Activated naive CD4-positive, alpha-beta T cell (primary cell): ENCODE measurements at places on chromosomes 2 and 18.

DNA sequence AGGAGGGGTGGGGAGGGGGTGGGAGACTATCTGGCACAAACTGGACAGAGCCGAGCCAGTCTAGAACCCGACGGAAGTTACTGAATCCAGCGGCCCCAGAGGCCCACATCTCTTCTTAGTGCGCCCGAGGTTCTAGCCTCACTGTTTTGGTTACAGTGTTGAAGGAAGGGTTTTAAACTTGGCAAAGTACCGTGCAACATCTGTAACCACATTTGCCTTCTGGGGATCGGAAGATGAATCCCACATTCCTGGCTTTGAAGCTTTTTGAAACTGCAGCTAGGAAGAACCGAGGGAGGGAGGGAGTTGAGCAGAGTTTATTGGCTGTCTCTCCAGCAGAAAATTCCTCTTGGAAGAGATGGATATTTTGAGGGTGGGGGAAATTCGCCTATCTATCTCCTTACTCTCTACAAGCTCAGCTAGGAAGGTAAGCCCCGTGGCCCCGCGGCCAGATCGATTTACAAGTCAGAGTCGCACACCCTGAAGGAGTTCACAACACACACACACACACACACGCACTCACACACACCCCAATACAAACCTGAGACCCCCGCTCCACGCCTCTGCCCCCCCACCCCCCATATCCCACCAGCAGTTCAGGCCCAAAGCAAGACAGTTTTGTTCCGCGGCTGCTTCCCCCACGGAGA, 1.0 kb downstream of the ACVR1 start:
- DNase-seq: no peak

DNA sequence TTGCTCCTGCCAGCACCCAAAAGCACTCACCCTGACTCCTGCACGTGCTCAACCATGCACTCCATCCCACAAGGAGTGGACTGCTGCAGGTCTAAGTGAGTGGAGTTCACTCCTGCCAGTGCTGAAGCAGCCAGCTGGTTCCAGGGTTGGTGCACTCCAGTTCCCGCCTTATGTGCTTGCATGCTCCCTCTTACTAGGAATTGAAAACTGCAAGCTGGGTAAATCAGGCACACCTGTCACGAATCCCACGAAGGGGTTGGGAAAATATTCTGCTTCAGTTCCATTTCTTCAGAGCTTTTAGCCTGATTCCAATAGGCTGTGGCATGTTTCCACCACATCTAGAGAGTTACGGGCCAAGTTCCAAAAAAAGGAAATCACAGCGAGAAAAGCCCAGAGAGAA, 1365.5 kb upstream of the CHAC2 start:
- no peak for DNase-seq

DNA sequence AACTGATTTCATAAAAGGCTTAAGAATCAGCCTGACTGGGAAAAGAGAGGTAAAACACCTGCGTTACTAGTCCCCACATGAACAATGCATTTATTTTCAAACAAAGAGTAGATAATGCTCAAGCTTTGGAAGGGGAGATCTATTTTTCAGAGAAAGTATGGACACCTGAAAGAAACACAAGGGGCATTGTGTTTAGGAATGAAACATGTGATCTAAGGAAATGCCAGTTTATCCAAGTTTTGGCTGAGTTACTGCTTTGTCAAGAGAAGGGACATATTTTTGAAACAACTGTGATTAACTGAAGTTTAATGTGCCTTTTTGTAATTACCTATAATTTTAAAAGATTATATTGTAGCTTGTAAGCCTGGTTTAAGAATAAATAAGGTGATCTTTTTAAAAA, 49.3 kb upstream of the RBBP8 start:
- no peak for DNase-seq

DNA sequence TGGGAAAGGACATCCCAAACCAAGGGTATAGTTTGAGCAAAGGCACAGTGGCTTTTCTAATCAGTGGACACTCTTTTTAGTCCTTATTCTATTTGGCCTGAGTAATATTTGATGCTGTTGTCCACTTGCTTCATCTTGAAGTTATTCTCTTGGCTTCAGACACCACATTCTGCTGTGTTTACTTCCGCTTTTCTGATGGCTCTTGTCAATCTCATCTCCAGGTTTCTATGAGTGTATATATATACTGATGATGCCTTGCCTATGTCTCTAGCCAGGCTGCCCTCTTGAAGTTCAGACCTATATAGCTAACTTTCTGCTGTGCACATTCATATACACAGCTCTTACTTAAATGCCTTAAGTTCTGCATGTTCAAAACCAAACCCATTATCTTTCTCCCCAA, 83.1 kb downstream of the EFEMP1 start:
- DNase-seq: no peak

DNA sequence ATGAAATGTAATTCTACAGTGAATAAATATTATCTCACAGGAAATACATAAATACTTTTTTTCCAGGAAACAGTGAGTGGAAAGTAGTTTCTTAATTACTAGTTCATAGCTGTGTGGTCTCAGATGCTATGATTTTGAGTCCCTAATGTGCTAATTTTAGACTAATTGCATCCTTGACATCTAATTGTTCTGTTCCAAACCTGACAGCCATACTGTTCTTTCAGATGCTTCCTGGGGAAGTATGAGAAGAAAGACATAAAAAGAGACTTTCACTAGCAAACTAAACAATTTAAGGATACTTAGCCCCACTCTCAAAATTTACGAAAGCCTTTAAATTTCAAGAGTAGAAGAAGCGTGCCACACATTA, 350.9 kb upstream of the CDH20 start:
- DNase-seq: no peak

- DNase-seq: no peak
Measured at GRCh38 chr18:79402977-79403722, 7.4 kb downstream of the NFATC1 start.
